ENCODE measurements at places on chromosomes 5 and 9. TPM values are rescaled to one million over a fixed set of nuclear protein-coding genes. Genes with fewer than 3 reads are reported as not detected.

The C9orf50 gene
- polyA plus RNA-seq, result 0.23 TPM

The INSL6 gene
- polyA plus RNA-seq, result 0.63 TPM

The ANKDD1B gene
- 1.0 TPM for polyA plus RNA-seq

The LAMC3 gene
- 1.9 TPM for polyA plus RNA-seq

The MYMK gene
- polyA plus RNA-seq, result 58.2 TPM

Data from forelimb muscle (tissue), 1 donor.